NCI-H1105 (cell line): ENCODE measurements at places on chromosomes 1 and 21.

GRCh38 chr1:95733031-95733430, 499.0 kb downstream of the RWDD3 start:
- DNase-seq = no peak

DNA sequence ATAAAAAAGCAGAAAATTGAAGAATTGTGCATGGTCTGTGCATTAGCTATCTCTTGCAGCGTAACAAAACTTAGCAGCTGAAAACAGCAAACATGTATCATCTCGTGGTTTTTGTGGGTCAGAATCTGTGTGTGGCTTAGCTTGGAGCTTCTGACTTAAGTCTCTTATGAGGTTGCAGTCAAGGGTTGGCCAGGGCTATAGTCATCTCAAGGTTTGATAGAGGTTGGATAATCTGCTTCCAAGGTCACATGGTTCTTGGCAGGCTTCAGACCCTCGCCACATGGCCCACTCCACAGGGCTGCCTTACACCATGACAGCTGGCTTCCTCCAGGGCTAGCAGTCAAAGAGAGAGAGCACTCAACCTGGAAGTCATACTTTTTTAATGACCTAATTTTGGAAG, 35.9 kb downstream of the CNST start:
- DNase-seq = no peak

DNA sequence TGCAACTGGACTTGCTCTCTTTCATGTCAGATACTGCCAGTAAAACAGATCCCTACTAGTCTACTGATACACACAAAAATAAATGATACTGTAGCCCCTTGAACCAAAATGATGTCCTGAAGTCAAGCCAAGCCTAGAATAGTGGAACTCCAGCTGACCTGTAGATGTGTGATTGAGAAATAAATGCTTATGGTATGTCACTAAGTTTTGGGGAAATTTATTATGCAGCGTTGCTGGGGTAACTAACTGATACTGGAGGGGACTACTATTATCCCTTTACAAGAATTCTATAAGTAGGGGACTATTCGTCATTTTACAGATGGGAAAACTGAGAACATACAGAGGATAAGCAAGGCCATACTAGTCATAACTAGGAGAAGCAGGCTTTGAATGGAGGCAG, 55.6 kb downstream of the RPL5 start:
- DNase-seq = no peak

DNA sequence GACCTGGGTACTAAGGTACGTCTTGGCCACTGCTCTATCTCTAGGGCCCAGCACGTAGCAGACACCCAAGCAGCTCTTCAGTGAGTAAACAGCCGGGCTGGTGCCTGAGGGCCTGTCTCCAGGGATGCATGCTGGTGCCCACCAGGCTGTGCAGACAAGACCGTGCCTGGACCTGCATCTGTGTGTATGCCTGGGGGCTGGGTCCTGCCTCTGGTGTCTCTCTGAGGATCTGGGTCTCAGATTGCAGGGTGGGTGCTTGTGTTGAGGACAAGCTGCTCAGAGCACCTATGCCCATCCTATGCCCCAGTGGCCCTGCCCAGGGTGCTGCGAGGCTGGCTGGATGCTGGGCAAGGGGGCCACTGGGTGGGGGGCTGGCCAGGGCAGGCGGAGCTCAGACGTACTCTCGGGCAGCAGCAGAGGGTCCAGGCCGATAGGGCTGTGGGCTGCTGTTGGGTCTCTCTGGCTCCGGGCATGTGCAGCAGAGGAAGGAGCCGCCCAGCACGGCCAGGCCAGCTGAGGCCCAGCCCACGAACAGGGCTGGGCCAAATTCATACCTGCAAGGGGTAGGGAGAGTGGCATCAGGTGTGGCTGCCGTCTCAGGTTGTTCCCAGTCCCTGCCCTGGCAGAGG, 4.4 kb downstream of the CLDN19 start:
- no peak for DNase-seq

DNA sequence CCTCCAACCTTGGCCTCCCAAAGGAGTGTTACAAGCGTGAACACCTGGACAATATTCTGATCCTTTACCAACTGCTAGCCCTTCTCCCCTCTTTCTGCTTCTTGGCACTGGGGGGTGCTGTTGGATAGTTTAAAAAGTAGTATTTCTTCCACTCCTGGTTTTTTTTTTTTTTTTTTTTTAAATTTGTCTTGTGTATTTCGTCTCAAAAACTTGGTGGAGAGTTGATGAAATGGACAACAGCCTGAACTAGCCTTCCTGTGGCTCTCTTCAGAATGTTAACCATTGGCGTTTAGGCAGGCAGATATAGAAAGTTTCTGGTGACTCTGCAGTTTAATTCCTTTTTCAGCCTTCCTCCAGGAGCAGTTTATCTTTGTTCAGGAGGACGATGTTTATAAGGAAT, 69.7 kb upstream of the USP24 start:
- peak; percentile 46 for DNase-seq
